ENCODE measurements at places on chromosomes 7 and 10.

DNA sequence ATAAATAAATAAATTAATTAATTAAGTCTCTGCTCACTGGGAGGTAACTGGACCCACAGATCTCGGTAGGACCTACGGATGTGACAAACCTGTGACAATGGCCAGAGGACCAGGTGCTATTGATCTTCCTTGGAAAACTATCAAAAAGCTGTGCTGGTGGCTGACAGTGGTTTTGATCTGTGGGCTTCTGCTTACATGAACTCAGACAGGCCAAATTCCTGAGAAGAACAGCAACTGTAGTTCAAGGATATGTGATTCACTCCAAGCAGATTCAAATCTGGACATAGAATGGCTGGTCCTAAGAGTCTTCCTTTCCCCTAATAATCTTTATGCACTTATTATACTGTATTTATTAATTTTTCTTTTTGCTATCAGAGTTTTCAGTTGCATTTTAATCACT is 80.0 kb downstream of the ATXN7L1 start:
- DNase-seq = no peak

- DNase-seq = no peak
These were observed 78.1 kb upstream of the NEBL start for GRCh38 chr10:20975236-20975635.

DNA sequence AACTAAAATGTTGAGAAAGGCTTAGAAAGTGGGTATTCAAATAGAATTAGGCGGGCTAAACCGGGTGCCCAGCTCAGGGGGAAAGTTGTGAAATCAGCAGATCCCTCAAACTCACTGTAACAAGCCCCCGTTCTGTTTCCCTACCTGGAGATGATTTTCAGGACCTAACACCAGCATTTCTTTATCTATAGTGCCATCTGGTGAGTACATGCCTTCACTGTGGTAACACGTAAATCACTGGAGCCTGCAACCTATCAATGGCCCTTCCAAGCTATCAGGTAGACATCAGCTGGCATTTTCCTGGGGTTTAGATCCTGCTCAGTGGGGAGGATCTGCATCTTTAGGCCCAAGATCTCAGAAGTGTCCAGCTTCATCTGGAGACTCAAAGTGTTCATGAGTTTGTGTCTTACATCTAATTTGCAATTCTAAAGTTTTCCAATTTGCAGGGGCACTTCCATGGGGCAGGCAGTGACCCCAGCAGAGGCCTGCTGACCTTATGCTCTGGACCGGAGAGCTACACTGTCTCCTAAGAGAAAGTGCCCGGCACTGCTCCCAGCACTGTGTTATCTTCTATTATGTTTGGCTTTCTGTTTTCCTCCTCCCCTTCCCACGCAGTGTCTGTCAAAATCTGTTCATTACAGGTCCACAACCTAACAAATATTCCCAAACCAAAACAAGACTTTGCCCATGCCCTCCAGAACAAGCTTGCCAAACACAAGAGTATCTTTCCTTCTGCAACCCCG is 132.5 kb downstream of the LSM5 start:
- DNase-seq = no peak

- no peak for DNase-seq
These were observed 18.8 kb downstream of the MMD2 start for GRCh38 chr7:4939971-4940728.

- peak; percentile 76 for DNase-seq
These were observed 705.1 kb downstream of the SUGCT start for GRCh38 chr7:40839881-40840280.

GRCh38 chr10:79492839-79493238 is 19.5 kb upstream of the EIF5AL1 start:
- no peak for DNase-seq

GRCh38 chr10:92849576-92850090 is 1.3 kb downstream of the EXOC6 start:
- no peak for DNase-seq

DNA sequence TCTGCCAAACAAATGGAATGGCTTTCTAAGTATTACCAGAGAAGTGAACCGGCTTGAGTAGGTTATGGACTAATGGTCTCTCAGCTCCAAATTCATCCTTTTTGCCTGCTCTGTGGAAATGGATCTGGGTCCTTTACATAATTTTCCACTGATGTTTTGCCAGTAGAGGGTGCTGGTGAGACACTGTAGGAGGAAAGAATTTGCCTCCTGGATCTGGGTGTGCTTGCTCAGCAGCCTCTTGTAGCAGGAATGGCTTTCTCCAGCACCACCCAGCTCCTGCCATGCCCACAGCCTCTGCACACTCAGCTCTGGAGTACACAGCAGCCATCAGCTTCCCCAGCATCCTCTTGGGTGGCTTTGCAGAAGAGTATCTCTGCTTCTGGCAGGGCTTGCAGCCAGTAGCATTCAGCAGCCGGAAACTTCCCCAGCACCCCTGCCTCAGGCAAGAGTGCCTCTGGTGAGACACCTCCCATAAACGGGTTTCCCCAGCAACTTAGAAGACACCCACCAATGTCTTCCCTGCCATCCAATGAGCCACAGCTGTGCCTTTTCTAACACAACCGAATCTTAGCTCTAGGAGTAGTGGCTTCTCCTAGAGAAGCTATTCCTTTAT is 235.0 kb upstream of the PLPP4 start:
- peak; percentile 22 for DNase-seq

DNA sequence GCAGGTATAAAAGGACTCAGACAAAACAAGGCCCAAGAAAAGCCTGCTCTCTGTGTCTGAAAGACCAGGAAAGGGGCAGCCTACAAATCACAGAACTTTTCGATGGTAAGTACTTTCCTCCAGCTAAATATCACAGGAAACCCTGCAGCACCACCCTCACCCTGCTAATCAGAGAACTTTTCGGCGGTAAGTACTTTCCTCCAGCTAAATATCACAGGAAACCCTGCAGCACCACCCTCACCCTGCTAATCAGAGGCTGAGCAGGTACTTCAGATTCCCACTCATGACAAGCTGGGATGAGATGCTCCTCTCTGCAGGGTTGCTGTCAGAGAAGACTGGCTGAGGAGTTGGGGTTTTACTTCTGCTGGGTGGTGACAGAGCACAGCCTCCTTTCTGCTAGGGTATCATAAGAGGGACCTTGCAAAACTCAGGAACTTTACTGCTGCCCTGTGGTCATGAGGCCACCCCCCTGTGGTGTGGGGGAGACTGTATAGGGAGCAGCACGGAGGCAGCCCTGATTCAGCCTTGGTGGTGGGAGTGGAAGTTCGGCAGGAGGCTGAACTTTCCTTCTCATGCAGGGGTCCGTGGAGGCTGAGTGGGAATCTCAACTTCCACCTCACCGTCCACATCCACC is 7.2 kb downstream of the WDR37 start:
- DNase-seq = no peak

DNA sequence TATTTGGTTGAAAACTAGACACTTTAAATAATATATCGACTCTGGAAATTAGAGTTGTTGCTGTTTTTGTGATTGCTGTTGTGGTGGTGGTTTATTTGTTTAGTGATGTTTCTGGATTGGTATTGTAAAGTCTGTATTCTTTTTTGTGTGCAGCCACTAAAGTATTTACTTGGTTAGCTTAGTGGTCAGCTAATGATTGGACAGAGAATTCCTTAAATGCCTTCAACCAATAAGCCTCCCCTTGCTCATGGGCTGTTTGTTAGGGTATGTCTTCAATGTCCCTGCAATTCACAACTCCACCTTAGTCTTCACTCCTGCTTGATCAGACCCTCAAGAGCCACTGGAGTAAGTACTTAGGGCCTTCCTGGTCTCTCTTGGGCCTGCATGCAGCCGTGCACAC is 71.0 kb downstream of the PAXIP1 start:
- DNase-seq = no peak

DNA sequence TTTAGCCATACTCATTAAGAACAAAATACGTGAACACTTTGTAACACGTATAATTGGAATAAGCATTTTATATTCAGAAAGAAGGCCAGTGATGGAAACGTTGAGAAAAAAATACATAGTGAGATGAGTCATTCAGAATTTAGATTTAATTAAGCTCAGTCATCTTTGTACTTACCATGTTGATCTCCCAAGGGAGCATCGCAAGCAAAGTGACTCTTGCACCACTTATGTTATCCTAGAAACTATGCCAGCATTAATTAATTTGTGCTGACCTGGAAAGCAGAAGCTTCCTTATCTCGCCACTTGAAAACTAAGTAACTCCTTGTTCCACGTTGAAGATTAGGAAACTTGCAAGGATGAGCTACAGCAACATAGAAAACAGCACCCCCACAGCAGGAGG is 9.7 kb upstream of the MPP7 start:
- peak; percentile 31 for DNase-seq

DNA sequence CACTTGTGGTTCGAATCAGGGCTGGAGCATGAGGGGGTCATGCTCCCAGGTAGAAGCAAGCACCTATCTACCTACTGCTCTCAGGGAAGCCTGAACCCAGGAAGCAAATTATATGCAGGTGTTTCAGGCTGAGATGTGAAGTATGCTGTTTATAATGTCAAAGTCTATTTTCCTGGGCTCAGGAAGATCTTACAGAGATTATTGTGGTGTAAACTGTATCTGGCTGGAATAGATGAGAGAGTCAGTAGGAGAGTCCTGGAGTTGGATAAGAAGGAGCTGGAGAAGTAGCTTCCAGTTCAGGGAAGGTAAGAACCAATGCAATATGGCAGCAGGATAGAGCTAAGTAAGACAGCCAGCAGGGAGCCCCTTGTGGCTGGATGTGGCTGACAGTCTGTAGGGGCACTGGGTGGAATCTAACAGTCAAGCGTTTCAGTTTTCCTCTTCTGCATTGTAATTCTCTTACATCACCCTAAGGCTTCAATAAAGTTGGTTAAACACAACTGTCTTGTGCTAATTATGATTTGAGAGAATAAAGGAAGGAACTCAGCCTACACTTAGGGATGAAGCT is 105.9 kb upstream of the EEPD1 start:
- DNase-seq = no peak

GRCh38 chr7:81957517-81957916 is 187.7 kb upstream of the HGF start:
- no peak for DNase-seq

DNA sequence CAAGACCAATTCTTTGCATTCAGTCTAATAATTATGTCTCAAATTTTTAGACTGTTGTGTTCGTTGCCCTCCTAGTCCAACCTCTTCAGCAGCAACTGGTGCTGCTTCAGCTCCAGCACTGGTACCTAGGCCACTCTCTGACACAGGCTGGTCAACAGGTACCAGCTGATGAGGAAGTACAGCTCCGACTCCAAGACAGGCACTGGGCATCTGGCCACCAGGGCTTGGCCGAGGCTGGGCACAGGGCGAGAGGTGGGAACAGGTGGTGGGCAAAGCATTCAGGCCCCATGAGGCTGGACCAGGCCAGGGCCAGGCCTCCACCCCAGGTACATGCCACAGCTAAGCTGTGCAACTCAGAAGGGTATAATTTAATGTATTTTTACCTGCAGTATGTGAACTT is 151.5 kb upstream of the AGR3 start:
- DNase-seq = no peak

DNA sequence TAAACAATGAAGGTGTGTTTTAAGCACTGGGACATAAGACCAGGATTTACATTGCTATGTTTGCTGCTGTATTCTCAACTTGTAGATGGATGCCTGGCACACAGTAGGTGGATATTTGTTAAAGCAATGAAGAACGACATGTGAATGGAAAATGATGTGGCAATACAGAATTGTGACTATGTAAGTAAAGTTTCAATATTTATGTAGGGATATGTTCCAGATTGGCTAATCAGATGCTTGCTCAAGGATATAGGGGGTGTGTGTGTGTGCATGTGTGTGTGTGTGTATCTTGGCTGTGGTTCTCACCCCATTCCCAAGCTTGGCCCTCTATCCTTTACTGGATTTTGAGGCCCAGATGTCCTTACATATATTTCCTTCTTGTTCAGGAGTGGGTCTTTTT is 42.7 kb upstream of the LAMB1 start:
- DNase-seq = no peak

DNA sequence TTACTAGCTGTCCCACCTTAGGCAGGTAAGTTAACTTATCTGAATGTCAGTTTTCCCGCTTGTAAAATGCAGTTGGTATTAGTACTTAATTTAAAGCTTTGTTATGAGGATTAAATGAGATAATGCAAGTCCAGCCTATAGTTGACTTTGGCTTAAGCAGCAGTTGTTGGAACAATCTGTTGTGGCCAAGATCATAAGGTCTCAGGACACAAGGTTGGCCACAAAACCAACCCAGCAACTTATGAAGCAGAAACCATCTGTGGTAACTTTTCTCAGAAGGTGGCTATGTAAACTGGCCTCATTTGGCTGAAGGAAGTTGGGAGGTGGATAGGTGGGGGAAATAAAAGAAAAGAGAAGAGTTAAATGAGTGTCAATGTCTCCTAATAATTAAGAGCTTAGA is 29.4 kb downstream of the ENTPD1 start:
- no peak for DNase-seq

- no peak for DNase-seq
These were observed 316.9 kb downstream of the CNTNAP2 start for GRCh38 chr7:146433501-146433900.

DNA sequence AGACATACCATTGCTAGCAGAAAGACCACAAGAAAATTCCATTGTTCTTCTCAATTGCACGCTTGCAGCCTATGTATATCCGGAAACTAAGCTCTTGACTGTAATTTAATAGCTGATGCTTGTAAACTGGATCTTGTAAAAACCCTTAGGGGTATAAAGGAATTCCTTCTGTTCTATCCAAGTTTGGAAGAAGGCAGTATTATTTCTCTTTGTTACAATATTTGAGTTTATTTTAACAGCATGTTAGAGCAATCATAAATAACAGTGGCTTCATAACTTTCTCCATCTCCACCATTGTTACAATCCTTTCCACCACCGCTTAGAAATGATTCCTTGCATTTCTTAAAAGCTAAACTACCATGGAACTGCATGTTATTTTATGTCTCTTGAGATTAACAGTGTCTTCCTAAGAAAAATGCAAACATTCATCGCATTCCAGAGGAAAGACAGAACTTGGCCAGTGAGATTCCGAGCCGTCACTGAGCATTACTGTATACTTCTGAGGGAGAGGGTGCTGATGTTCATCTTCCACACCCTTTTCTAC is 92.5 kb downstream of the TRIL start:
- no peak for DNase-seq

- no peak for DNase-seq
These were observed 5.1 kb upstream of the CYP26A1 start for GRCh38 chr10:93068411-93069244.

DNA sequence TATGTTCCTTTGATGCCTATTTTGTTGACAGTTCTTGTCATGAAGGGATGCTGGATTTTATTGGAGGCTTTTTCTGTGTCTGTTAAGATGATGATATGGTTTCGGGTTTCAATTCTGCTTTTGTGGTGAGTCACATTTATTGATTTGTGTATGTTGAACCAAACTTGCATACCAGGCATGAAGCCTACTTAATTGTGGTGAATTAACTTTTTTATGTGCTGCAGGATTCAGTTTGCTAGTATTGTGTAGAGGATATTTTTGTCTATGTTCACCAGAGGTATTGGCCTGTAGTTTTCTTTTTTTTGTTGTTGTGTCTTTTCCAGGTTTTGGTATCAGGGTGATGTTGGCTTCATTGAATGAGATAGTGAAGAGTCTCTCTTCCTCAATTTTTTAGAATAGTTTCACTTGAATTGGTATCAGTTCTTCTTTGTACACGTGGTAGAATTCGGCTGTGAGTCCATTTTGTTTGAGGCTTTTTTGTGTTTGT is 345.9 kb downstream of the KIF20B start:
- no peak for DNase-seq

Data from A172 (cell line).